ENCODE measurements at places on chromosomes 16 and 17.

- DNase-seq = no peak
Measured at GRCh38 chr17:44780845-44781480, 22.2 kb downstream of the ADAM11 start.

- no peak for DNase-seq
Measured at GRCh38 chr16:19095654-19096053, 18.1 kb upstream of the ITPRIPL2 start.

DNA sequence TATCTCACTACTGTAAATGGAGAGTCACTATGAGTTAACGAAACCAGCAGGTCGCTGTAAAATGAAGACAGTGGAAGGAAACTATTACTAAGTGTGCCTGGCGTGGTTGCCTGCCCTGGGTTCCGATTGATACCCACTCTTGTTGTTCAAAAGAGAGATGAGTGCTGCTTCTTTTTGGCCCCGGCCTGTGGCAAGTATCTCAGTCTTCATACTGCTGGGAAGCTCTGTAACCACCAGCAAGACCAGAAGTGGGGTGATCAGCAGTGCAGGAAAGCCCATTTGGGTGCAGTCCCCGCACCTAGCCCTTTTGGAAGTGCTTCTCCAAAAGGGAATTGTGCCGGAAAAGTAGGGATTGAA, 104.5 kb downstream of the SNX29 start:
- peak; percentile 60 for DNase-seq

- DNase-seq = no peak
Measured at GRCh38 chr16:73569266-73569980, 521.5 kb upstream of the ZFHX3 start.

- DNase-seq = no peak
Measured at GRCh38 chr17:39563476-39563875, 44.2 kb downstream of the NEUROD2 start.

DNA sequence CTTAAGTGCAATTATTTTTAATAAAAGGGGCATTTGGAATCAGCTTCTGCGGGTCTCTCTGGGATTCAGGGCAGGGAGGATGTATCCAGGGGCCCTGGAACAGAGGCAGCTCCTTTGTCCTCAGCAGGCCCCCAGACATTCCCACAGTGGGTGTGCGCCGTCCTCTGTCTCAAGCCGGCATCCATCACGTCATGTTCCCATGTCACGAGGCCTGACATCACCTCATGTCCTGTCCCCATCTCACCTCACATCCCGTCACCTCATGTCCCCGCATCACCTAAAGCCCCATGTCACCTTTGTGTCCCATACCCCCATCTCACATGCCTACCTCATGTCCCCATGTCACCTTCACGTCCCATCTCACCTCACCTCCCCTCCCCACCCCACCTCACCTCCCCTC, 18.5 kb downstream of the GAA start:
- no peak for DNase-seq
